ENCODE measurements at places on chromosomes 6 and 20.
A peak's percentile ranks its signal among the peaks of the same experiment; 100 is the strongest.

DNA sequence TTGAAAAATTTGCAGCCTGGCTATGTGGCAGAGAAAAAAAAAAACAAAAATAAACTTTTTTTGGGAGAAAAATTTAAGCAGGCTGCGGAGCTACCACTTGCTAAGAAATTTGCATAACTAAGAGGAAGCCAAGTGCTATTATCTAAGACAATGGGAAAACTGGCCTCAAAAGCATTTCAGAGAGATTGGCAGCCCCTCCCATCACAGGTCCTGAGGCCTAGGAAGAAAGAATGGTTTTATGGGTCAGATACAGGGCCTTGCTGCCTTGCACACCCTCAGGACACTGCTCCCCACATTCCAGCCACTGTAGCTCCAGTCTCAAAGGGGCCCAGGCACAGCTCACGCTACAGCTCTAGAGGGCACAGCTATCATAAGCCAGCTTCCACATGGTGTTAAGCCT lies 777.9 kb downstream of the TENT5A start:
- no peak for DNase-seq

DNA sequence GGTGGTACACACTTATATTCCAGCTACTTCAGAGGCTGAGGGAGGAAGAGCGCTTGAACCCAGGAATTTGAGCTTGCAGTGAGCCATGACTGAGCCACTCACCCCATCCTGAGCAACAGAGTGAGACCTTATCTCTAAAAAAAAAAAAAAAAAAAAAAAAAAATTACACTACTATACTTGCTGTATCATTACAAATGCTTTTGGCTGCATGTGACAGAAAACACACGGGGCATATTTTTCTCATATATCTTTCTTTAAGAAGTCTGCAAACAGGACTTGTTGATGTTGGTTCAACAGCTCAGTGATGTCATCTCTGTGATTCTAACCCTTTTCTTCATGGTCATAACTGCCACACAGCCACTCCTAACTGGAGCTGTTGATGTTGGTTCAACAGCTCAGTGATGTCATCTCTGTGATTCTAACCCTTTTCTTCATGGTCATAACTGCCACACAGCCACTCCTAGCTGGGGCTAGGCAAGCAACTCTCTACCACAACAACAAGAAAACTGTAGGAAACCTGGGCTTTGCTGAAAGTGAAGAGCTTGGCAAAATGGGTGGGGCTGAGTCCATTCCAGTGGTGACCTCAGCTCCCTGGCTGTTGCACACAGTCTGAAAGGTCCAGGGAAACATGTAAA lies 19.8 kb downstream of the MTFR2 start:
- no peak for DNase-seq

DNA sequence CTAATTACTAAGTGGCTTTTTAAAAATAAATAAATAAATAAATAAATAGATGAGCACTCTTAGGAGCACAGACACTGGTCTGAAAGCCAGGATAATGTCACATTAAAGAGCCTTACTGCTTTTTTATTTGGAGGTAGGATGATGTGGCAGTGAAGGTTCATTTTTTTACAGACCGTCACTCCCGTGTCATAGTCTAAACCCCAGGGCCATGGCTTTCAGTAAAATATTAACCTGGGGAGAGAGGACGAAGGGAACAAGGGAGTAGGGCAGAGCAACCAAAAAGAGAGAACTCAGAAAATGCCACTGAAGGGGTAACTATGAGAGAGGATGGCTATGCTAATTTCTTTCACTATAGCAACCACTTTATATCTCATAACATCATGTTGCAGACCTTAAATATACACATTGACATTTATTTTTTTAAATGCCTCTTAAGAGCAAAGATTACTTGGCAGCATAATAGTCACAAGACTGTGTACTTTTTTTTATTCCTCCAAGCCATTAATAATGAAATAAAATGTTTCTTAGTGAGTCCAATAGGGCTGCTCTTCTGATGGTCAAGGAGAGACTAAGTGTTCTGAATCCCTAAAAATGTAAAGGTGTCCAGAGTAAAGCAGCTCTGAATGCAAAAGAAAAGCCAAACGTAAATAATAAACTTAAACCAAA lies 100.9 kb upstream of the SIM1 start:
- DNase-seq: no peak

DNA sequence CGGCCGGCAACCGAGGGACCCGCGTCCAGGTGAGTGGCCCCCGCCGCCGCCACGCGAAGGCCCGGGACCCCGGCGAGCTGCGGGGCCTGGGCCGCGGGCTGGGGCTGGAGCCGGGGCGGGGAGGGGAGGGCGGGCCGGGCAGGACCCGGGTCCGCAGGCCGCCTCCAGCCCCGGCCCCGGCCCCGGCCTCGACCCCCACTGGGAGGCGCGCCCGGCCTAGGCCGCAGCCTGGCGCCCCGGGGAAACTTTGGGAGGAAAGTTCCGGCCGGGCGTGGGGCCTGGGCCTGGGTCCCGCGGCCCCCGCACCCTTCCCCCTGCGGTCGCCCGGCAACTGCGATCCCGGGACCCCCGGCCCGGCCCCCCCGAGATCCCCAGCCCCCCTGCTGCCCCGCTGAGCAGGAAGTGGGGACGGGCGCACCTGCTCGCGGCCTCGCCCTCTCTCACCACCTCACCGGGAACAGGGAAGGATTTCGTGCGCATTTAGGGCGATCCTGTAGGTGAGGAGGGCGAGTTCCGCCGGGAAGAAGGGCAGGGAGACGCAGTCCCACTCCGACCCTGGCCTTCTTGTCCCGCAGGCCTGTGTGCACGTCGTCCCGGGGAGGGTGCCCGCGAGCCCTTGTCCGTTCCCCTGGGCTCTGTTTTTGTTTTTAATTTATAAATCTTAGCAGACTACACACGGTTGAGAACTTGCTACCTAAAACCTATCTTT lies 402 bp downstream of the OSBPL2 start:
- peak; percentile 63 for DNase-seq

- DNase-seq: no peak
Observed at GRCh38 chr6:132304891-132305305, 96.4 kb downstream of the MOXD1 start.

- no peak for DNase-seq
Observed at GRCh38 chr6:77893391-77893790, 240.6 kb downstream of the MEI4 start.

DNA sequence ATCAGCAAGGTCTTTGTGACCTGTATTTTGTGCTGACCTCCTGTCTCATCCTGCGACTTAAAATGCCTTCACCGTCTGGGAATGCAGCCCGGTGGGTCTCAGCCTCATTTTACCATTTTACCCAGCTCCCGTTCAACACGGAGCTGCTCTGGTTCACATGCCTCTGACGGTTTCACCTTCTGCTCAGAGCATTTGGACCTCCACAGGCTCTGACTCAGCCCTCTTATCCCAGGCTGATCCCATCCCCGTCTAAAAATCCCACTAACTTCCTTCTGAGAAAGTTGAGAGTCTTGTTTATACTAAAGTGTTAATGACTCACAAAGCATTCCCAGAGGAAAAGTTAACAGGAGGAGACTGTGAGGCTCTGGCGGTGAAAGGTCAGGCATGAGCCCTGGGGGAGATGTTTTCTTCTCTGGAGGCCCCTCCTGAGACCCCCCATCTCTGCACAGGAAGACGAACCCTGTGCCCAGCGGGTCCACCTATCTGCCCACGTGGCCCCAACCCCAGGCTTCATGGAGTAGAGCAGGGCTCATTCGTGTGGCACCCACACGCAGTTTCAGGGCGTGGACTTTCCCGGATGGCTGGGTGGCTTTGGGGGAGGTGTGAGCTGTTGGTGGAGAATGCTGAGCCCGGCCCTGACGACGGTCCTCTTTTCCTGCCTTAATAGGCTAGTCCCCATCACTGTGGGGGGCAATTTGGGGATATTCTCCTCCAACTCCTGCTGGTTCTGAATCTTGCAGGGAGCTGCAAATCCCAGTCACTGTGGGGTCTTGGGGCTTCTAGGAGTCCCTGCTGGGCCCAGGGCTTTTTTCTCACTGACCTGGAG lies 3.3 kb upstream of the BIRC7 start:
- DNase-seq: no peak

- no peak for DNase-seq
Observed at GRCh38 chr6:65566117-65566516, 140.9 kb downstream of the EYS start.

Measured in left colon (tissue), 2 donors.